ENCODE measurements at places on chromosomes 7 and 10. TPM values are rescaled to one million over a fixed set of nuclear protein-coding genes. Genes with fewer than 3 reads are reported as not detected.

GRCh38 chr7:99407872-99408378 lies 472 bp downstream of the PDAP1 start:
- peaks cover 52% of the 10 kb centered on the region for H3K36me3 ChIP-seq
- H3K4me1 ChIP-seq, result no peaks in the 10 kb centered on the region
- no peak overlapping the region for H3K27ac ChIP-seq
- peak overlapping the region; percentile 96 for H3K4me3 ChIP-seq
- DNase-seq, result no peak

DNA sequence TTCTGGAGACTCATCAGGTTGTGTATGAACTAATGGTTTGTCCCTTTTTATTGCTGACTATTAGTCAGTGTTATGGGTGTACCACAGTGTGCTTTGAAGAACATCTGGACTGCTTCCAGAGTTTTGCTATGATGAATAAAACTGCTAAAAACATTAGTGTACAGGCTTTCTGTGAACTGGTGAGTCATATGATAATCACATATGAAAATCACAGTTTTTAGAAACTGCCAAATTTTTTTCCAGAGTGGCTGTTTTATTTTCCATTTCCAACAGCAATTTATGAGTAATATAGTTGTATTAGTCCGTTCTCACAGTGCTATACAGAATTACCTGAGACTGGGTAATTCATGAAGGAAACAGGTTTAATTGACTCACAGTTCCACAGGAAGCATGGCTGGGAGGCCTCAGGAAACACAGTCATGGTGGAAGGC lies 281.2 kb upstream of the VSTM2A start:
- no peak overlapping the region for H3K27ac ChIP-seq
- no peaks in the 10 kb centered on the region for H3K27me3 ChIP-seq
- no peaks in the 10 kb centered on the region for H3K4me1 ChIP-seq
- no peak overlapping the region for H3K4me3 ChIP-seq
- no peaks in the 10 kb centered on the region for H3K36me3 ChIP-seq
- no peak for DNase-seq

- no peak overlapping the region for H3K4me3 ChIP-seq
- no peak overlapping the region for H3K27ac ChIP-seq
- H3K36me3 ChIP-seq, result peaks cover 30% of the 10 kb centered on the region
- DNase-seq, result no peak
- H3K4me1 ChIP-seq, result peaks cover 14% of the 10 kb centered on the region
Measured at GRCh38 chr10:22609719-22610465, 104.5 kb downstream of the PIP4K2A start.

GRCh38 chr7:69859342-69859741 lies 261.1 kb downstream of the AUTS2 start:
- no peaks in the 10 kb centered on the region for H3K36me3 ChIP-seq
- no peaks in the 10 kb centered on the region for H3K27me3 ChIP-seq
- H3K27ac ChIP-seq, result no peak overlapping the region
- H3K4me3 ChIP-seq, result no peak overlapping the region
- peaks cover 12% of the 10 kb centered on the region for H3K4me1 ChIP-seq

GRCh38 chr10:108894402-108895301 lies 1028.7 kb downstream of the XPNPEP1 start:
- no peak overlapping the region for H3K27ac ChIP-seq
- no peaks in the 10 kb centered on the region for H3K36me3 ChIP-seq
- no peaks in the 10 kb centered on the region for H3K4me1 ChIP-seq
- H3K27me3 ChIP-seq, result no peaks in the 10 kb centered on the region
- no peak overlapping the region for H3K4me3 ChIP-seq
- DNase-seq, result no peak

Gene FAM200A
- 8.7 TPM for total RNA-seq

Gene MMRN2
- total RNA-seq, result 1.4 TPM

DNA sequence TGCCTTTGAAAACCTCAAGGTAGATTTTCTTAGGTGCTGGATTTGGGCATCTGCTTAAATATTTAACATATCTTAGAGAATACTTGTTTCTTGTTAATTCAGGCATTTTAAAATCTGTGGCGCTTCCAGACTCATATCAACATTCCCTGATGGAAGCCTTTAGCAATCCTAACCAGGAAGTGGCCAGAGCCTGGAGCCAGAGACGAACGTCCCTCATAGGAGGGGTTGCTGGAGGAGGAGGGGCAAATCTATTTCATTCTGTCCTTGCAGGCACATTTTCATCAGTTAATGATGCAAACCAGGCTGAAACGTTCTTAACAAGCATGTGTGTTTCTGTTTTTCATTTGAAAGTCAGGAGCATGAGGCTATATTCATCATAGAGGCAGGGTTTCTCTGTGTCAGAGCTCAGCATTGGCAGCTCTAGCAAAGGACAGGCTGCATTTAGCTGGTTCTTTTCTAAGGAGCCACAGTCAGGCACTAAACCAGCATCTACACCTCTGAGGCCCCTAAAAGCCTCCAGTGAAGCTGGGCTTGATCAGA lies 17.8 kb upstream of the IFIT2 start:
- no peaks in the 10 kb centered on the region for H3K27me3 ChIP-seq
- peaks cover 14% of the 10 kb centered on the region for H3K36me3 ChIP-seq
- peak; percentile 50 for DNase-seq
- peaks cover 3% of the 10 kb centered on the region for H3K4me1 ChIP-seq
- H3K4me3 ChIP-seq, result no peak overlapping the region

DNA sequence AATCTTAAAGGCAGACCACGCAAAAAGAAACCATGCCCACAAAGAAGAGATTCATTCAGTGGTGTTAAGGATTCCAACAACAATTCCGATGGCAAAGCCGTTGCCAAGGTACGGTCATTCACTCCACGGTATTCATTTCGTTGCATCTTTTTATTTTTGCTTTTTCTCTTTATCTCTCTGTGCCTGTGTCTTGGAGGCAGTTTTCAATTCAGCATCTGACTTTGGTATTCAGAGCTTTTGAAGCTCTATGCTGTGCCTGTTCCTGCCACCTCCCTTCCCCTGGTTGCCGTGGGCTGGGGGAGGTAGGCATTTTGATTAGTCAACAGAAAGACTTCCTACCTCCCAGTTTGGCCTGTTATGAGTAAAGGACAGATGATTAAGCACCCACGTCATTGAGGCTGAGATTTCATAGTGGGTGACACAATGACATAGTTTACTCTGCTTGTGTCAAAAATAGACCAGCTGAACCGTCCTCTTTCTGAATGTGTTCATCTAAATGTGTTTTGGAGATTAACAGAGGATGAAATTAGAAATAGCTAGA lies 149.5 kb downstream of the ARID5B start:
- H3K27ac ChIP-seq, result no peak overlapping the region
- H3K27me3 ChIP-seq, result no peaks in the 10 kb centered on the region
- no peak for DNase-seq
- H3K36me3 ChIP-seq, result no peaks in the 10 kb centered on the region
- H3K4me1 ChIP-seq, result peaks cover 4% of the 10 kb centered on the region

DNA sequence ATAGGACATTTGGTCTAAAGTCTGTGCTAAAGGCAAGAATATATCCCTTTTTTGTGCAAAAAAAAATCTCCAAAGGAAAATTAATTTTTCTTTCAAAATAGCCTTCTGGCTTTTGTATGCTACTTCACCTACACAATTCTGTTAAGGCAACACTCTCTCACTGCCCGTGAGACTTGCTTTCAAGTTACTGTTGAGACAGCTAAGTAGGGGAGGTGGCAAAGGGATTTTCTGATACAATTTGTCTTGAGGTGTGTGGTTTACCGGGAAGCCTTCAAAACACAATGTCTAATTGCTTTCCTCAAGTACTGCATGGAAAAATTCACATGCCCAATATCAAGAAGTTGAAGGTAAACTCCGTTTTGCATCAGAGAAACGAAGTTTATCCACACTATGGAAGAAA lies 50.8 kb upstream of the RSU1 start:
- 0 out of 3 replicates have a peak overlapping the region, but pooled peaks have one; percentile 23 for H3K4me3 ChIP-seq
- no peak overlapping the region for H3K27ac ChIP-seq
- H3K27me3 ChIP-seq, result no peaks in the 10 kb centered on the region
- no peaks in the 10 kb centered on the region for H3K36me3 ChIP-seq

Gene CPEB3
- 1.1 TPM for total RNA-seq

- H3K4me1 ChIP-seq, result 0 out of 2 replicates have a peak, but pooled peaks cover 2% of the 10 kb centered on the region
- H3K27me3 ChIP-seq, result no peaks in the 10 kb centered on the region
- no peak overlapping the region for H3K27ac ChIP-seq
Measured at GRCh38 chr10:24518981-24519597, 204.6 kb downstream of the ARHGAP21 start.

All from H9 (cell line).